SJCRH30 (cell line): ENCODE measurements at places on chromosomes 4 and X. TPM values are rescaled to one million over a fixed set of nuclear protein-coding genes. Genes with fewer than 3 reads are reported as not detected.

CXXC4 gene
- 3.3 and 4.6 TPM in 2 replicates for total RNA-seq

SLIT2 gene
- total RNA-seq = 0.77 and 2.3 TPM in 2 replicates

XPNPEP2 gene
- total RNA-seq = 0.14 and 0.25 TPM in 2 replicates

DNA sequence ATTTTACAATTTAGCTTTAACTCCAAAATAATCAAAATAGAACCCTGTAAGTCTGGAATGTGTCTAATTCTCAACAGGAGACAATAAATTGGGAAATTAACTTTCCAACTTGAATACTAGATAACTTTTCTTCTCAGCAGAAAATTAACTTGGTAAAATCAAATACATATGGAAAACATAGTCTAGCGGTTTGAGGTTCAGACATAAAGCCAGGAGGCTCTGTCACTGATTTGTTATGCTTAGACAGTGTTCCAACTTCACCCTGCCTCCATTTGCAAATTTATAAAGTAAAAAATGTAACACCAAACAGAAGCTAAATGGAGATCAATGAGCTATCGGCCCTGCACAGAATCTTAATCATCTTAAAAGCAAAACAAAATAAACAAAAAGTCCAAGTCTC is 46.3 kb downstream of the TBCK start:
- DNase-seq = no peak

DNA sequence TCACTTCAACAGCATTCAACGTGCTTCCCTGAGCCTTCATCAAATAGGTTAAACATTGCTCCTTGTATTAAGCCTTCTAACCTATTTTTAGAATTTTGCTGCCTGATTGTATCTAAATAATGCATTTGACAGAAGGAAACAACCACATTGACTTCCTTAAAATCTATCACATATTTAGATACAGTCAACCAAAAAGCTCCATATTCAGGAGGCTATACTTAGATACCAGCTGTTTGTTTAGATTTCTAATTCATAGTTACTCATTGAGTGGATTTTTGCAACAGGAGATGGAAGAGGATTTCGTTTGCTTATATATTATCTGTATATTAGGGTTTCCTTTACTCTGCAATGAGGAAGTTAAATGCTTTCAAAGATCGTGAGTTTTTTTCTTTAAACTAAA is 241.1 kb upstream of the PPP1R2C start:
- DNase-seq = no peak

GRCh38 chr4:94623126-94623911 is 134.4 kb upstream of the BMPR1B start:
- DNase-seq = no peak

DNA sequence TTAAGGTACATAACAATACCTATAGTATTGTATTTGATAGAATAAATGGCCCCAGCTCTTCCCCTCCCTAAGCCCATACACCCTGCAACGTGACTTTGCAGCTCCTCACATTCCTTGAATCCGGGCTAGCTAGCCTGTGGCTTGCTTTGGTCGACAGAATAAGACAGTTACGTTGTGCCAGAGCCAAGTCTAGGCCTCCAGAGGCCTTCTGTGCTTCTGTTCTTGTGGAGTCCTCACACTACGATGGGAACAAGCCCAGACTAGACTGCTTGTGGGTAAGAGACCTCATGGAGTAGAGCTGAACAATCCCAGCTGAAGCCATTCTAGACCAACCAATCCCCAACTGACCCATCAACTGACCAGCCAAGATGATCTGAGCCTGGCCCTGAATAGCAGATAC is 102.4 kb upstream of the PLAC1 start:
- DNase-seq = no peak

DNA sequence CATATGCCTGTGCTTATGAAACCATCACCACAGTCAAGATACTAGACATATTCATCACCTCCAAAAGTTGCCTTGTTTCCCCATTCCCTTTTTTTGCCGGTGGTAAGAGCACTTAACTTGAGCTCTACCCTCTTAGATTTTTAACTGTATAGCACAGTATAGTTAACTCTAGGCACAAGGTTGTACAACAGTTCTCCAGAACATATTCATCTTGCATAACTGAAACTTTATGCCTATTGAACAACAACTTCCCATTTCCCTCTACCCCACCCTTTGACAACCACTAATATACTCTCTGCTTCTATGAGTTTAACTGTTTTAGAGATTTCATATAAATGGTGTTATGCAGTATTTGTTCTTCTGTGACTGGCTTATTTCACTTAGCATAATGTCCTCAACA is 119.3 kb downstream of the ASB9 start:
- no peak for DNase-seq

DNA sequence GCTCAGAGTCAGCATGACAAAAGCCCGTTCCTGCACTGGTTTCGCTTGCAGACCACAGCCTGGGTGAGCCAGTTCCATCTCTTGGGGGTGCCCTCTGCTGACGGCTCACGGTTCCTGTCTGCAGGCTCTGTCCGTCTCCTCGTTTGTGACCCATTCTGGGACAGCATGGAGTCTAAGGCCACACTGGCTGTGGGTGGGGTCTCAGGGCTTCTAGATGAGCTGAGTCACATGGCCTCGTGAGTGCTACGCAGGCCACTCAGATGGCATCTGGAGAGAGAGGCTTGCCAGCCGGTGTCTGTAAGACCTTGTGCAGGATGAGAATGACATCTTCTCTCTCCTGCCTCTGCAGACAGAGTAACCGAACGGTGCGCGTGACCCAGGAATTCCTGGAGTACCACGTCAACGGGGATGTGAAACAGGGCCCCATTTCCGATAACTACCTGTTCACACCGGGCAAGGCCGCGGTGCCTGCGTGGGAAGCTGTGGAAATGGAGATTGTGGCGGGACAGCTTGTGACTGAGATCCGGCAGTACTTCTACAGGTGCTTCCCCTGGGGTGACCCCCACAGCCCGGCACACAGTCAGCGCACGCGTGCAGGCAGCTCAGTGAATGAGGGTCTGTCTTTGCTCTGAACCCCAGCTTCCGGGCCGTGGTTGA is 31.6 kb upstream of the MRFAP1 start:
- DNase-seq = no peak
